NCI-H187 (cell line): ENCODE measurements at places on chromosomes 16 and 17.

DNA sequence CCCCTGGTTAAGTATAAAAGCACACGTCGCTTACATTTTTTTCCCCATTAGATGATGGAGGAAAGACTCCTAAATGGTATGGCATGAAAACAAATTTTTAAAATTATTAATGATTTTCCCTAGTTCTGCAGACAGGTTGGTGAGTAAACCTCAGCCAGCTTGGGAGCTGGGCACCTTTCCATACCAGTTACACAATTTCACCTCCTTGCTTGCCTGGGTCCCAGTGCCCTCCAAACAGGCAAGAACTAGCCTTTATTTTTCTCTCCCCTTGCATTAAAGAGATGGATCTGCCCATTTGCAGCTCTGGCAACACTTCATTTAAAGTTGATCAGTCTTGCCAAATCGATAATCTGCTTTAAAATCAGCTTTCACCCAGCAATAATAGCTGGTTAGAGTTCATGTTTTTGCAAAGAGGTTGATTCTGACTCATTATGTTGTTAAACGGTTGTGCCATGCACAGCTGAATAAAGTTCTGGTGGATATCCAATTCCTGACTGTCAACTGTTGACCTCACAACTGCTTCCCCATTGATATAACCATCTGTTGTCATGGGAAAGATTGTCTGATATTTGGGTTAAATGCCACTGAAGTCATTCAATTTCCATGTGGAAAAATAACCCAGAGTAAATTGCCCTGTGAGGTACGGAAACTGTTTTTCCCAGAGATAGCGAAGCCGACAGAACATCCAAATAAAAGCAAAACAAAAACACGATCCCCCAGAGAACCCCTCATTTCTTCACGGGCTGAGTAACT is 1.3 kb downstream of the C17orf58 start:
- no peak for DNase-seq

DNA sequence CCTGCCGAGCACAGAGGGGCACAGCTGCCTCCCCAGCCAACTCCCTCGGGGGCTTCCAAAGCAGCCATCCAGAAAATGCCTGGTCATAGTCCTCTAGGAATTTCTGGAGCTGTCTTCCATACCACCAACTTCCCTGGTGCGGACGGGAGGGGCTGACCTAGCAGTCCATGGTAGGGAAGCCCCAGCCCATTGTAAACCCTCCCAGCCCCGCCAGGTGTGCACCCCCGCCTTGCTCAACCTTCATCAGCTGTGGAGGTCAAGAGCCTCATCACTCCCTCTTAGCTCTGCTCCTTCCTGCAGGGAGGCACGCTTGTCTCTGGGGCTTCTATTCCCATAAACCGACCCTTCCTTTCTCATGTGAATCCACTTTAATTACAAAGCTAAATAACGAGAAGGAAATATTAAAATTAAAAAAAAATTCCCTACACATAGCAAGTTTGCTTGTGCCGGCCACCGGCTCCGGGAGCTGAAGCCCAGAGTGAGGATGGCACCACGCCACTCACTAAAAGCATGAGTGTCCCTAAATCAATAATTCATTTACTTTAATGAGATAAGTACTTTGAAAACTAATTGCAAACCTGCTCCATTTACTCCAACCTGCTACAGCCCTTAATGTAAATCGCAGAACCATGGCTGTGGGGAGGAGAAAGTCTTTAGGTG is 181.4 kb downstream of the ENGASE start:
- DNase-seq = peak; percentile 41

GRCh38 chr16:2526135-2526534 is 5.1 kb downstream of the CEMP1 start:
- DNase-seq = no peak

DNA sequence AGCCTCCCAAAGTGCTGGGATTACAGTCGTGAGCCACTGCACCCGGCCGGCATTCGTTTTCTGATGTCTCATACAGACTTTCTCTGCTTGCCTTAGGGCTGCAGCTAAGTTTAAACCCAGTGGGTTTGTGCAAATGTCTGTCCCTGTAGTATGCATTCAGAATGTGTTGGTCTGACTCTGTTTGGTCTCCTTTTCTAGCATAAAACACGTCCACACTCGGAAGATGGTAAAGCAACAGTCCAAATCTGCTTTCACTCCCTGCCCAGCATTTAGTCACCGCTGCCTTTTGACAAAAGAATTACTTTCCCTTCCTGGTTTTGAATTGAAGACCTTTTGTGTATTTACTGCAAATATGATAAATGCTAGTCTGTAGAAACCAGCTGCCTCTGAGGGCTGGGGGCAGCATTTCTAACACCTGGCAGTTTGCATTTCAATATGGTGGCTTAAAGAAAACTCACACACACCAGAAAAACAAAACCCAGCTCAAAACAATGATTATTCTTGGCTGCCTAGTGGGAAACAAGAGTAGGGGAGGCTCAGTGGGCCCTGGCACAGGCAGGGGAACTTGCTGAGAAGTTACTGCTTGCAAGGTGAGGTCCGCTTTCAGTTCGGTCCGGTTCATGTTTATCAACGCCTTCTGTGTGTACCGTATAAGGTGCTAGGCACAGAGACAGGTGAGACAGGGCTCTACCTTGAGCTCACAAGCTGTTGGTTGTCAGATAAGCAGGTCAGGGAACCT is 56.9 kb downstream of the MSI2 start:
- DNase-seq = no peak

- DNase-seq = no peak
Observed at GRCh38 chr17:10063730-10064241, 134.6 kb downstream of the GAS7 start.

GRCh38 chr16:76583945-76584344 is 306.7 kb downstream of the CNTNAP4 start:
- DNase-seq = no peak

- no peak for DNase-seq
Observed at GRCh38 chr16:25013751-25014499, 1.2 kb downstream of the ARHGAP17 start.

DNA sequence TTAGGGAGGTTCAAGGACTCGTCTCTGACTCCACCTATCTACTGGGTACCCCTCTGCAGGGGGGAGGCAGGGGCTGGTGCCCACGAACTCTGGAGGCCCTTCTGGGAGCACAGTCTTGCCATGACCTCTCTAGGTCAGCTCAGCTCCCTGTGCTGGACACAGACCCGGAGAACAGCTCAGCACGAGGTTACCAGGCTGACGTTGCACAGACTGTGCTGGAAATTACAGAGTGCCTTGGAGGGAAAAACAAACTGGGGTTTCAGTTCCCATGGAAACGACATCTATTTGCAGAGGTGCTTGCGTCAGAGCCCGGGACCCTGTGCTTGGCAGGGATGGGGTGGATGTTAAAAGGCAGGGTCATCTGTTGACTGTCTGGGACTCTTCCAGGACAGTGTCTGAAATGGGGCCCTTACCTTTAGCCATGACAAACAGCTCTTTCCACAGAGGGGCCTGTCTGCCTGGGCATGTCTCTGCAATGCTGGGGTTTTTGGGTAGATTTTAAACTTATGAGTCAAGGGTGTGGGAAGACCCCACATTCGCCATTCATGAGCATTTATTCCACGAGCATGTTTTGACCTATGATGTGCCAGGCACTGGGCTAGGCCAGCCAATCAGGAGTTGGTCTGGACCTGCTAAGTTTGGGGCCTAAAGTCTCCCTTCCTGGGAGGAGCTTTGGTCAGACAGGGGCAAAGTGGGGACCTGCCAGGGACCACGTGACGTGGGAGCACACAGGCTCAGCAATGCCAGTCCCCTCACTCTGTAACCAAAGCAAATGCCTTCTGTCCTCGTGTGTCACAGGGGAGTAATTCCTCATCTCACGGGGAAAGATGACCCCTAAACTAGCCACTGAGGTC is 22.5 kb downstream of the CCR7 start:
- DNase-seq = no peak

DNA sequence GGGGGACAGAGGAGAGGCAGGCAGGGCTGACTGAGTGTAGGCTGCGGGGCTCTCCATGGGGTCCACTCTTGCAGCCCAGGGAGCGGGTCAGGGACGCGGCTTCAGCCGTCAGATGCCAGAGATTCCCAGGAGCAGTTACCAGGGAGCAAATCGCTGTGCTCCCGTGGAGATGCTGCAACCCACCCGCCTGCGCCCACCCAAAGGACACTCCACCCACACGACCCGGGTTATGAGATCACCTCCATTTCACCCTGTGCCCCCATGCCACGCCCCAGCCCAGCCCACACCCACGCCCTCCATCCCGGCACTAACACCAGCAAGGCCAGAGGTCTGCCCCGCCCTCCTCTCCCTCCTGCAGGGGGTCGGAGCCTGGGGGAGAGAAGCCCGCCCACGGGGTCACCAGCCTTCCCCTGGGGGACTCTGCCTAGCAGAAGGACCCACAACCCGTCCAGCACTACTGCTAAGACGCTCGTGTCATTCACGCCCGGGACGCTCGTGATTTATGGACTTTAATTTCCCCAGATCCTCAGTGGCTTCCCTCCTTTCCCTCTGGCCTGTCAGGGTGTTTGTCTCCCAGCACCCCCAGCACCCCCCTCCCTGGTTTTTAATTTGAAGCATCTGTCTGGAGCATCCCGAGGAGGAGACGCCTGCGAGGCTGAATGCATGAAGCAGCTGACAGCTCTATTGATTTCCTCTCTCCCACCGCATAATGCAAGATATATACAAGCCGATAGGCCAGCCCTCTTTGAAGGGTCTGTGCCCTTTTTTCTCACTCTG is 6.7 kb upstream of the RPL38 start:
- no peak for DNase-seq

DNA sequence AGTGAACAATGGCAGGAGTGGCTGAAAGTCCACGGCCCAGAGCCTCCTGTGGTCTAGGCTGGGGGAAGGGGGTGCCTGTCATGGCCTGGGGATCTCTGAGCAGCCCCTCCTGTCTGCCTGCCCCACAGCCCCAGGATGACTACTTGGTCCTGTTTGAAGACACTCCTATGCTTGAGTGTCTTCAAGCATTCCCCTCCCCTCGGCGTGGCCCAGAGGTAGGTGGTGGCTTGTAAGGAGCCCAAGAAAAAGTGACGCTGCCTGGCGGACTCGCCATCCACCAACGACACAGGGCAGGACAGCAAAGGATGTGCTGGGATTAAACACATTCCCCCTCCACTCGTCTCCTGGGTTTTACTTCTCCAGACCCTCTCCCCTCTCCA is 5.7 kb downstream of the SULT1A1 start:
- no peak for DNase-seq

DNA sequence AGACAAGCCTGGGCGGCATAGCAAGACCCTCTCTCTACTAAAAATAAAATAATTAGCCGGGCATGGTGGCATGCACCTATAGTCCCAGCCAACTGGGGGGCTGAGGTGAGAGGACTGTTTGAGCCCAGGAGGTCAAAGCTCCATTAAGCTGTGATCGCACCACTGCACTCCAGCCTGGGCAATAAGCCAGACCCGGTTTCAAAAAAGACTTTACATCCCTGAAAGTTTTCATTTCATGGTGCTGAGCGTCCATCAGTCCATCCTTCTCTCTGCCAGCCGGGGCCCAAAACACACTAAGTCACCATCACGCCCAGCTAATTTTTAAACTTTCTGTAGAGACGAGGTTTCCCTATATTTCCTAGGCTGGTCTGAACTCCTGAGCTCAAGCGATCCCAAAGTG is 10.6 kb downstream of the RAB40B start:
- DNase-seq = no peak

DNA sequence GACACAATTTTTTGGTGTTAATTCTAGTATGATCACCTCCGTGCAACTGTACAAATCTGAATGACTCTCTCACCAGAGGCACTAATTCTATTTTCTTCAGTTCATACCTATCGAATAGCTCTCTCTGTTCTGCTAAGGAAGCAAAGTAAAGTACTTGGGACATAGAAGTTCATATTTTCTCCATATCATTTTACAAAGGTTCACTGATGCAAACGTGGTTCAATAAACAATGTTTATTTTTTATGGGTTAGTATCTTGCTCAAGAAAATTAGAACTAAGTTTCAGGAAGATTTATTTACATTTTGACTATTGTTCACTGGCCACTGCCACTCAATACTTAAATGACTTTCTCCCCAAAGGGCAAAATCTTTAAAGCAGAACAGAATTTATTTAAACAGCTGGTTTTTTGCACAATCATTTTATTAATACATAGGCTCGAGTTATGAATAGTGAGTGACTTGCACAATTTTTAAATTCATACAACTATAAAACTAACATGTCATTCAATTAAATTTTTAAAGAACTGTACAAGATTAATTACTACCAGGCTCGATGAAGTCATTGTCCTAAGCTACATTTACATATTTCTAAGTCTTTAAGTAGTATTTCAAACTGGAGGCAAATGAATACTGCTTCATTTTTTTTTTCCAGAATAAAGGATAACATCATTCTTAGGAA is 255.8 kb downstream of the C16orf95 start:
- no peak for DNase-seq

DNA sequence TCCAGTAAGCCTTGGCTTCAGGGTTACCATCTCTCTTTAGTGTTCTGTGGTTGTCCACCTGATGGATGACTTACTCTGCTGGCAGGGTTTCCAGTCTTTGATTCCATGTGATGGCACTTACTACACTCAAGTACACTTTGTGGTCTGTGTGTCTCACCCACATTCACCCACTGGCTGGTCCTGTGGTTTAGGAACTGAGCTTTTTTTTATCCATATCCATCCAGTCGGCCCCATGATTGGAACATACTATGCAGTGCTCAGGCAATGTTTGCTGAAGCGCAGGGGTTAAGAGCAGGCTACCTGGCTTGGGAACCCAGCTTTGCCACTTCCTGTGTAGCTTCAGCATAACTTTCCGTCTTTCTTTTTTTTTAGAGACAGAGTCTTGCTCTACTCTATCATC is 2.8 kb upstream of the FUS start:
- peak; percentile 34 for DNase-seq

DNA sequence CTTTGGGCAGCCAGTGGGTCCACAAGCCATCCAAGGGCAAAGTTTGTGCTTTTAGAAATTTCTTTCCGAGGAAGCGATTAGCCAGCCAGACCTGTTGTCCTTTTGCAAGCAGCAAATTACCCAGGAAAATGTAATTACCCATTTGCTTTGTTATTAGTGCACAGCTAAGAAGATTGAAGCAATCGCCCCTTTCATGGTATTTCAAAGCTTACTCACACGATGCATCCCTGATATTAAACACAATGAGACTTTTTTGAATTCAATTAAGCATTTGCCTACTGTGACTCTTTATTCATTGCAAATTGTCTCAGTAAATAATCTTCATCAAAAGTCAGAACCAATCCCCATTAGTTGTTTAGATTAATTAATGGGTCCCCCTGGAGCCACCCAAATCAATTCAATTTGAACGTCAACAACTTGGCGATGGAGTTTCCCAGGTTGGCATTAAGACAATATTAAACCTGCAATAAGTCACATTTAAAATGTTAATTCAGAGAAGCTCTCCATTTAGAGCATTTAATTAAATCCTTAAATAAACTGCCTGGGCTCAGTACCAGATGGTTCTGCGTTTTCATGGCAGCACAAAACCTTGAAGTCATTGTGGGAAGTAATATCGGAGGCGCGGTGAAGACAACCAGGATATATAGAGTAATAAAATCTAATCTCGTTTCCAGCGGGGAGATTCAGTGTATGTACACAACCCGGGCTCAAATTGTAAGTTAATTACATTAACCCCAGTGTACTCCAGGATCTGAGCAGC is 366.2 kb upstream of the TNRC6C start:
- DNase-seq = no peak
